Colonic mucosa (tissue), 4 donors: ENCODE measurements at places on chromosomes 4 and X. TPM values are rescaled to one million over a fixed set of nuclear protein-coding genes. Genes with fewer than 3 reads are reported as not detected.

DNA sequence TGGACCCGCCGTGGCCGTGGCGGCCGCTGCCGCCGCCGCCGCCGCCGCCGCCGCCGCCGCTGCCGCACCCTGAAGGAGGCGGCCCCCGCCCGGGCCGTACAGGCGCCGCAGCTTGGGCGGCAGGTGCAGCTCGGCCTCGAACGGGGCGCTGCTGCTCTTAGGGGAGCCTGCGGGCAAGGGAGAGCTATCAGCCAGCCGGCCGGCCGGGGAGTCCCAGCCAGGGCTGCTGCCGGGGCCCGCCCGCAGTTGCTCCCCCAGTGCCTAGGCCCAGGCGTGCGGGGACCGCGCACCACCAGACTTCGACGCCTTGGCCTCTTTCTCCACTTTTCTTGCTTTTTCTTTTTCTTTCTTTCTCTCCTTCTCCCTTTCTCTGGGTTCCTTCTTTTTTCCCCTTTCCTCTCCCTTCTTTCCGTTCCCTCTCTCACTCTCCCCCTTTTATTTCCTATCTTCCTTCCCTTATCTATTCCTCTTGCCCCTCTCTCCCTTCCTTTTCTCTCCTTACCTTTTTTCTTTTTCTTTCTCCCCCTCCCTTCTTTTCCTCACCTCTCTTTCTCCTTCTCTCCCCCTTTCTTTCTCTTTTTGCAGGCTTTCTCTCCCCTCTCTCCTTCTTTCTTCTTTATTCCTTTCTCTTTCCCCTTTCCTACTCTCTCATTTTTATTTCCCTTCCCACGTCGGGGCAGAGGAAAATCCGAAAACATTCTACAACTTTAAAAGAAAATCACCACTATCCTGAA, 2.0 kb downstream of the ARX start:
- peaks cover 90% of the 10 kb centered on the region for H3K27me3 ChIP-seq
- no peaks in the 10 kb centered on the region for H3K36me3 ChIP-seq
- no peak overlapping the region for H3K27ac ChIP-seq

- no peaks in the 10 kb centered on the region for H3K36me3 ChIP-seq
- H3K4me3 ChIP-seq, result no peak overlapping the region
Measured at GRCh38 chr4:72326692-72327632, 242.1 kb downstream of the ADAMTS3 start.

GPM6B gene
- total RNA-seq, result 2.7 TPM

NHSL2 gene
- total RNA-seq, result 1.0 TPM

GUCY1A1 gene
- total RNA-seq, result 2.0 TPM

- no peak overlapping the region for H3K27ac ChIP-seq
- no peak overlapping the region for H3K4me3 ChIP-seq
- H3K4me1 ChIP-seq, result peaks cover 4% of the 10 kb centered on the region
- no peak for DNase-seq
- H3K36me3 ChIP-seq, result no peaks in the 10 kb centered on the region
- H3K27me3 ChIP-seq, result no peaks in the 10 kb centered on the region
Measured at GRCh38 chr4:53116954-53117353, 248.9 kb downstream of the SCFD2 start.

EGFL6 gene
- 0.10 TPM for total RNA-seq

DNA sequence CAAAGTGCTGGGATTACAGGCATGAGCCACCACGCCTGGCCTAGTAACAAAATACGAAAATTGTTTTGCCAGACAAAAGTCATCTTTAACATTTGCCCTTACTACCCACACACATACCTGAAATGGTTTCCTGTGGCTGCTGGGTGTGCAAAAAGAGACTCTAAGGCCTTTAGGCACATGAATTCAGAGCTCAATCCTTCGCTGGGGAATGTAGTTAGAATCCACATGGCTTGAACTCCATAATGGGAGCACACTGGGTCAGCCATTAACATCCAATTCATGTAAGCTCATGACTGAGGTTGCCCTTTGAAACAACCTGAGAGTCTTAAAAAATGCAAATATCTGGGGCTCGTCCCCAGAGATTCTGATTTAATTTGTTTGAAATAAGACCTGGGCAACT, 87.8 kb downstream of the HPGD start:
- H3K4me3 ChIP-seq, result no peak overlapping the region
- no peaks in the 10 kb centered on the region for H3K4me1 ChIP-seq

GRCh38 chr4:83932750-83933391, 397.0 kb downstream of the GPAT3 start:
- DNase-seq, result no peak
- H3K27ac ChIP-seq, result no peak overlapping the region
- no peaks in the 10 kb centered on the region for H3K27me3 ChIP-seq
- H3K36me3 ChIP-seq, result no peaks in the 10 kb centered on the region
- H3K4me1 ChIP-seq, result no peaks in the 10 kb centered on the region

DNA sequence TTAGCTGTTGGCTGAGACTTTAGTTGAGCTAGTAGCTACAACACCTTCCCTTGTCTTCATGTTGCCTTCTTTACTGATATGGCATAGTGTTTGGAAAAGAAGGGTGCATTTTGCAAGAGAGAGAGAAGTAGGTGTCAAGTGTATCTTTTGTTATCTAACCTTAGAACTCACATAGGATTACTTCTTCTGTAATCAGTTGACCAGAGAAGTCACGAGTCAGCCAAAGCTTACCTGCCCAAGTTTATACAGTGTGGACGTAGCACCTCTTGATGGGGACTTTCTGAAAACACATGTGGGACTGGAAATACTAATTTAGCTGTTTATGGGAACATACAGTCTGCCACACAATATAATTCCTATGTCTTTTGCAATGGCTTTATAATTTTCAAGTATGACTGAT, 56.0 kb downstream of the UGT8 start:
- no peaks in the 10 kb centered on the region for H3K4me1 ChIP-seq
- H3K27me3 ChIP-seq, result no peaks in the 10 kb centered on the region
- no peak for DNase-seq
- H3K4me3 ChIP-seq, result no peak overlapping the region
- no peaks in the 10 kb centered on the region for H3K36me3 ChIP-seq
- no peak overlapping the region for H3K27ac ChIP-seq

TSR2 gene
- 32.9 TPM for total RNA-seq

ASB9 gene
- total RNA-seq, result 1.8 TPM

DNA sequence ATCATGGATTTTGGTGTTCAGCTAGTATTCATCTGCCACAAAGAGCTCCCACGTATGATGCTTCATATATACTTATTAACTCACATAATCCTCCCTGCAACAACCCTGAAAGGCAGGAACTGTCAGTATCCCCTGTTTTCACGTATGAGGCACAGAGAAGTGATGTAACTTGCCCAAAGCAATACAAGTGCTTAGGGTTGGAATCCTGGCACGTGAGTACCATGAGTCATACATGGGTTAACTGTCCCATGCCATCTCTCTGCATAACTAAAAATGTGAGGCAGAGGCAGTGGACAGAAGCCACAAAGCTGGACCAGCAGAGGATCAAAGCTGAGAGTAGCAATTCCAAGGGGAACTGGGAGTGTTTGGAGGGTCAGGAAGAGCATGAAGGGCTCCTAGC, 35.7 kb upstream of the EGFL6 start:
- no peak overlapping the region for H3K27ac ChIP-seq
- no peak for DNase-seq
- peaks cover 6% of the 10 kb centered on the region for H3K27me3 ChIP-seq

EXOC1 gene
- 28.9 TPM for total RNA-seq

IQCM gene
- total RNA-seq, result 3.4 TPM

HDX gene
- total RNA-seq, result 2.3 TPM

GABRE gene
- total RNA-seq, result 6.4 TPM

- no peaks in the 10 kb centered on the region for H3K36me3 ChIP-seq
- H3K4me1 ChIP-seq, result no peaks in the 10 kb centered on the region
- no peak for DNase-seq
Measured at GRCh38 chr4:138103597-138104283, 138.4 kb downstream of the SLC7A11 start.

PLP1 gene
- 11.2 TPM for total RNA-seq

DNA sequence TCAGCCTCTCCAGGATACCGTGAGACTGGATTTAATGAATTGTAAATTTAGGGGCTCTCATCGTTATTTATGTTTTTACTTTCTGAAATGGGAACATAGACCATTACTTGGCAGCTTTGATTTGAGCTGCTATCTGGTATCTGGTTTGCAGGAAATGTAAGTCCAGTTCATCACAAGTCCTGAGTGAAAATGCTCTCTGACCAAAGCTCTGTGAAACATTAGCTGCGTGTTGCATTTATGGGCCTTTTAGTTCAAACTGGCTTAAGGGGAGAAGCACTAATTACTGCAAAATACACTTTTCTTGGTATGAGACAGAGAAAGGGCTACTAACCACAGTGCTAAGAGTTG, 420 bp downstream of the CC2D2A start:
- H3K4me1 ChIP-seq, result no peaks in the 10 kb centered on the region
- no peak overlapping the region for H3K27ac ChIP-seq
- no peaks in the 10 kb centered on the region for H3K27me3 ChIP-seq
- no peak for DNase-seq
- H3K4me3 ChIP-seq, result peak overlapping the region; percentile 38

GRCh38 chr4:3256230-3257102, 7.5 kb downstream of the MSANTD1 start:
- H3K27ac ChIP-seq, result no peak overlapping the region
- H3K36me3 ChIP-seq, result no peaks in the 10 kb centered on the region
- no peaks in the 10 kb centered on the region for H3K27me3 ChIP-seq
- DNase-seq, result no peak

SGCB gene
- total RNA-seq, result 35.4 TPM

DNA sequence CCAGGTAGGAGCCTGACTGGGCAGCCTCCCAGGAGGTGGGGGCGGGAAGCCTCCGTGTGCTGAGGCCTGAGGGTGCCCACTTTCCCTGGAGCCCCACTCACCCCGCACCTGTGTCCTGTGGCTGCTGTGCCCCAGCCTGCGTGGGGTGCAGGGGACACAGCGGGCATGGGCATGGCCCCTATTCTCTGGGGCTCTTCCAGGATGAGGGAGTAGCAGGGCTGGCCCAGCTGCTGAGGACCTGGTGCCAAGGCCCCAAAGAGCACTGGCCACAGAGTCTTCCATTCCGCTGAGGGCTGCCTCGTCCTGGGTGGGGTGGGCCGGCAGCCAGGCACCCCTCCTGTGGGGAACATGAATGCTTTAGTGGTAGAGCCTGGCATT, 51.7 kb upstream of the SORCS2 start:
- H3K36me3 ChIP-seq, result no peaks in the 10 kb centered on the region
- H3K4me3 ChIP-seq, result no peak overlapping the region
- H3K27me3 ChIP-seq, result no peaks in the 10 kb centered on the region
- DNase-seq, result no peak

MAGED1 gene
- 96.8 TPM for total RNA-seq

GRCh38 chr4:118270492-118270891, 82.3 kb downstream of the PRSS12 start:
- no peaks in the 10 kb centered on the region for H3K27me3 ChIP-seq
- no peaks in the 10 kb centered on the region for H3K36me3 ChIP-seq
- DNase-seq, result no peak

DNA sequence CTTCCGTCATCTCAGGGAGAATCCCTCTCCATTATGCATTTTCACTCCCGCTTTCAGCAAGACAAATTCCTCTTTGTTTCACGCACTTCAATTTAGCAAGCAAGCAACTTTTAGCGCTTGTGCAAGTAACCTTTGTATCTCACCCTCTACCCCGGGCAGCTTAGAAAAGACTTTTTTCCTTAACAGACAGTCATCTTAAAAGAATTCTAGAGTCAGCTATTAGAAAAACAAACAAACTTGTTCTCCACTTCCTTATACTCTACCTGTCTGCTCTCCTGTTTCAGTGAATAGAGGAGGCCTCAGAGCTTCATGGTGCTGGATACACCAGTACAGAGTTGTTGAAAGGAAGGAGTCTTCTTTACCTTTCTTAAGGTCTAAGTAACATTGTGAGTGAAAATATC, 12.1 kb downstream of the TIGD2 start:
- H3K4me3 ChIP-seq, result no peak overlapping the region
- H3K27me3 ChIP-seq, result no peaks in the 10 kb centered on the region
- peak overlapping the region; percentile 66 for H3K27ac ChIP-seq
- no peak for DNase-seq
- no peaks in the 10 kb centered on the region for H3K4me1 ChIP-seq
- H3K36me3 ChIP-seq, result no peaks in the 10 kb centered on the region

SRPX2 gene
- 5.8 TPM for total RNA-seq

GRCh38 chr4:118910221-118910620, 21.6 kb downstream of the SYNPO2 start:
- H3K36me3 ChIP-seq, result no peaks in the 10 kb centered on the region
- no peak for DNase-seq
- no peaks in the 10 kb centered on the region for H3K27me3 ChIP-seq
- no peak overlapping the region for H3K4me3 ChIP-seq
- H3K27ac ChIP-seq, result no peak overlapping the region

DNA sequence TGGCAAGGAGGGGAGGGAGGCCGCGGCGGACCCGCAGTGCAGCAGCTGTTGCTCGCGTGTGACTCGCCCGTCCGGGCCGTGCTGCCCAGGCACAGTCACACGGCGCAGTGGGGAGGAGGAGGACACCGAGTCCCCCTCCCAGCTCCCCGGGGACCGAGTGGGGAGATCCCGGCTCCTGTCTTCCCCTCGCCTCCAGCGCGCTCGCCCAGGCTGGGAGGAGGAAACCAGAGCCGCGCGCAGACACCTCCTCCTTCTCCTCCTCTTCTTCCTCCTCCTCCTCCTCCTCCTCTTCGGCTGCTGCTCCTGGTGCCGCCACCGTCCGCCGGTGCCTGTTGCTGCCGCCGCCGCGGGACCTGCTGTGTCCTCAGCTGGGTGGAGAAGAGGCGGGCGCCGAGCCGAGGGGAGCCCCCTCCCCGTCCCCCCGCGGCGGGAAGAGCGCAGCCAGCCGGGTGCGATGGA, at the start of gene TBC1D1:
TBC1D1 (plus strand) TSS at position 284 of the 459 bp plus-strand sequence. CDS start 11,012 bp downstream, outside the sequence.
- H3K4me1 ChIP-seq, result no peaks in the 10 kb centered on the region
- H3K27me3 ChIP-seq, result no peaks in the 10 kb centered on the region
- H3K27ac ChIP-seq, result peak within 1 kb of the TSS; percentile 80
- no peaks in the 10 kb centered on the region for H3K36me3 ChIP-seq
- H3K4me3 ChIP-seq, result peak within 1 kb of the TSS; percentile 94

DNA sequence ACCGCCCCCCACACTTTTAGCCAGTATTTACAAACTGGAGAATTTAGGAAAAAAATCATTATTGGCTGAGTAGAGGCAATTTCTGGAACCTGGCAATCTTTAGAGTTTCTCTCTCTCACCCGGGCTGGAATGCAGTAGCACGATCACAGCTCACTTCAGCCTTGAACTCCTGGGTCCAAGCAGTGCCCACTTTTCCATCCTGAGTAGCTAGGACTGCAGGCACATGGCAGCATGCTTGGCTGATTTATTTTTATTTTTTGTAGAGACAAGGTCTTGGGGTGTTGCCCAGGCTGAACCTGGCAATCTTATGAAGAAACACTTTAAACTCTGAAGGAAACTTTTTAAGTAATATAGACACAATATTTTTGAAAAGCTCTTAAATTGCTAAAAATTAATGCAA, 120.1 kb downstream of the AFF1 start:
- no peak overlapping the region for H3K27ac ChIP-seq
- no peaks in the 10 kb centered on the region for H3K4me1 ChIP-seq
- DNase-seq, result no peak

DNA sequence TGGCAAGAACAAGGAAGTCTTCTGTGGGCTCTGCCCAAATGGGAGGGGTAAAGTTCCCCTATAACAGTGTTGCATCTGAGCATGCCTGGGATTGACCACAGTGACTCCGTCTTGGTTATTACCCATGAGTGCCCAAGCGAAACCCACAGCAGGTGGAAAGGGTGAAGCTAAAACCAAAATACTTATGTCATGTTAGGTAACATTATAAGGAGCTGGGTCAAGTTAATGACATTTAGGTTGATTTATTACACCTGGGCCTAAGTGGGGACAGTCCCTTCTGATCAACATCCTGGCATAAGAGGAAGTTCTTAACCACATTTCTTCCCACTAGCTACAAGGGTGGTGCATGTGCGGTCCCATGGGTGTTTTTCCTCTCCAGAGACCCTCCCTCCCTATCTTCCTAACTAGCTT, 1.3 kb upstream of the ZNF732 start:
- H3K27me3 ChIP-seq, result no peaks in the 10 kb centered on the region
- DNase-seq, result no peak
- no peak overlapping the region for H3K4me3 ChIP-seq
- H3K36me3 ChIP-seq, result no peaks in the 10 kb centered on the region
- no peak overlapping the region for H3K27ac ChIP-seq
- no peaks in the 10 kb centered on the region for H3K4me1 ChIP-seq
